ENCODE measurements at places on chromosomes 7 and 10.

GRCh38 chr7:106313456-106313901 is 28.7 kb upstream of the NAMPT start:
- no peak for DNase-seq

DNA sequence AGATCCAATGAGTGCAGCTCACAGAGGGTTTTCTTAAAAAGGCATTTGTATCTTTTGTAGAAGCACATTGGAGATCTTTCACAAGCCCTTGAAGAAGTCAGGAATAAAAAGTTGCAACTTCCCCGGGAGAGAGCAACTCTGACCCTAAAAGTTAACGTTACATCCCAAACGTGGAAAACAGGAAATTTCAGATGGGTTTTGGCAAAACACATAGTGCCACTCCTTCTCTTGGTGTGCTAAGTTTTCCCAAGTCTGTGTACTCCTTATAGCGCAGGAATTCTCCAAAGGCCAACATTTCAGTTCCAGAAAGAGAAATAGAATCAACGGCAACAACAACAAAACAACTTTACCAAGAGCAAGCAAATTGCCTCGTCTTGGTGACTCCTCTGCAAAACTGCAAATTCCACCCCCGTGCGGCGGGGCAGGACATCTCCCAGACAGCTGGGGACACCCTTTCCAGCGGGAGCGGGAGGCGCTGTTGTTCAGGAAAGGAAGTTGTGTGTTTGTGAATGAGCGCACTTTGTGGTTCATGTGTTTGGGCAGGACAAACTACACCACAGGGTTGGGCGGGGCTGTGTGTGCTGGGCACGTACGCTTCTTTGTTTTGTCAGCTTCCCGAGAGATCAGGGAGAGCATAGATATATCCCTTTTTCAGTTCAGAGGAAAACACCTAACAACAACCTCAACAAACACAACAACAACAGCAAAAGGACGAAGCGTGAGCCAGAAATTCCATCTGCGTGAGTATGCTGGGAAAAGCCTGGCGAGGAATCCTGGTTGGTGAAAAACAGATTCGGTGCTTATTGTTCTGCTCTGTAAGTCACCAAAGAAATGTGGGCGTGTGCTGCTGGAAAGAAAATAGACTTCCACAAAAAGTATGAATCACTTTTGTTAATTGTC is 294.7 kb upstream of the PITRM1 start:
- DNase-seq, result no peak

DNA sequence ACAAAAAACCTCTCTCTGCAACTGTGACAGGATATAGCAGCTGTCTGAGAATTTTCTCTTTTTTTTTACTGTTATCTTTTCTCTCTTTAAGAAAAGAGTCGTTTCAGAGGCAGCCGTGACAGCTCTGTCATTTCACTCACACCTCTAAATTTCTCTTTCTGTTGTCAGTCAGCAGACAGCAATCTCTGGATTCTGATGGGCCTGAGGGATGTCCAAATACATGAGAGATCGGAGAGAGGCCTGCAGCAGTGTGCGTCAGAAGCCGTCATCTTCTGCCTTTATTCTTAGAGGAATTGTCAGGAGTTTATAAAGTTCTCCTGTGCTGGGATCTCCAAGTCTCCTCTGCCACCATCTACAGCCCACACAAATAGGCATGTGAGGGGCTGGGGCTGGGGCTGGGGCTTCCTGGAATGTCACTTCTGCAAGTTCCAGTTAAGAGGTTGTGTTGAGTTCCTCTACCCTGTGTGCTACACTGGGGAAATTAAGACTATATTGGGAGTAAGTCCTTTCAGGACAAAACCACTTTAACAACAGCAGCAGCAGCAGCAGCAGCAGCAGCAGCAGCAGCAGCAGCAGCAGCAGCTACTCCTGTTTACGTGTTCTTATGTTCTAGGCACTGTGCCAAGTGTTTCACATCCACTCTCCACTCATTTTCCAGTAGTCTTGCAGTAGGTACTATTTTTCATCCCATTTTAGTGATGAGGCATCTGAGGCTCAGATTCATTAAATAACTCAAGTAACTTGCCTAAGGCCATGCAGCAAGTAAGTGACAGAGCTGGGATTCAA is 541.3 kb downstream of the LRMDA start:
- DNase-seq, result no peak

DNA sequence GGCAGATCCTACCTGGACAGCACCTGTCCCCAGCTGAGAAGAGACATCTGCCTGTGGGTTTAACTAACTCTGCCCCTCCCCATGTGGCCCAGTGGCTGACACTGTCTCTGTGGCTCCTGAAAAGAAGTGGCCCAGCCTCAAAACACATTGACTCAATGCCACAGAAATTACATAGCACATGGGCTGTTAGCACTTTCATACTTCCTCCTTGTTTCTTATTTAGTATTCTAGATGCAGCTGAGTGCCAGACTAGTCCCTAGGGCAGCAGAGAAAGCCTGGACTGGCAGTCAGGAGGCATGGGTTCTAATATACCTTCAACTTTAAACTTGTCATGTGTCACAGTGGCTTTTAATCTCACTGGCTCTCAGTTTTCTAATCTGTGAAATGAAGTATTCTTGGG is 171.0 kb downstream of the TRIL start:
- no peak for DNase-seq

- DNase-seq, result no peak
These were observed 250.6 kb upstream of the NPVF start for GRCh38 chr7:25478925-25479324.

DNA sequence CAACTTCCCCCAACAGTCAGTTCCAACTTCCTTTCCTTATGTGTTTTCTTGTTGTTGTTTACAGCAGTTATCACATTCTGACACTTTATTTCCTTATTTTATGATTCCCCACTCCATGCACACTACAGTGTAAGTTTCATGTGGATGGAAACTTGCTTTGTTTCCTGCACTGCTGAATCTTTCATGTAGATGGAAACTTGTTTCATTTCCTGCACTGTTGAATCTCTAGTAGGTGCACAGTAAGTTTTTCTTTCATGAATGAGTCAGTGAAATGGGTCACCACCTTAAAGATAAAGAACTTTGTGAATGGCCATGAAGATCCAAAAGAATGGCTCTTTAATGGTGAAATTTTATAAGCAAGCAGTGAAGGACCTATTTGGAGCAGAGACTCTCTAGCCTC is 61.4 kb downstream of the SHOC2 start:
- DNase-seq, result no peak

- no peak for DNase-seq
These were observed 181.8 kb downstream of the GLI3 start for GRCh38 chr7:42055171-42055570.

- no peak for DNase-seq
These were observed 53.5 kb upstream of the WAC start for GRCh38 chr10:28479425-28479865.

- no peak for DNase-seq
These were observed 15.9 kb downstream of the FBH1 start for GRCh38 chr10:5905854-5906507.

DNA sequence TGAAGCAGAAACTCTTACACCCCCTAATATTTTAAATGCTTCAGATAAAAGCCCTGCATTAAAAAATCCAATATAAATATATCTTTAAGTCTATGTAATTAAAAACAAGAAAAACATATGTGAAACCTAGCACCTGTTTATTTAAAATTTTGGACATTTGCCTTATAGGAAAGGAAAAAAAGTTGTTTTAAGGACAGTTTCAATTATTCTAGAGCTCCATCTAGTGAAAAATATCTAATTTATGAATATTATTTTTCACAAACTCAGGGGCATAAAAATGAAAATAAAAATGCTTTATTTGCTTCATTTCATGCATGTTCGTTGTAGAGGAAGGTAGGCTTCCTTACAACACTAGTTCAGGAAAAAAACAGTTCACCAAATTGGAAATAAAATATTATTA is 26.1 kb downstream of the ENKUR start:
- no peak for DNase-seq
